IPS-NIHi11 (cell line): ENCODE measurements at places on chromosomes 3 and 15.

GRCh38 chr3:46705022-46705530, 3.9 kb downstream of the TMIE start:
- peak; percentile 84 for DNase-seq

DNA sequence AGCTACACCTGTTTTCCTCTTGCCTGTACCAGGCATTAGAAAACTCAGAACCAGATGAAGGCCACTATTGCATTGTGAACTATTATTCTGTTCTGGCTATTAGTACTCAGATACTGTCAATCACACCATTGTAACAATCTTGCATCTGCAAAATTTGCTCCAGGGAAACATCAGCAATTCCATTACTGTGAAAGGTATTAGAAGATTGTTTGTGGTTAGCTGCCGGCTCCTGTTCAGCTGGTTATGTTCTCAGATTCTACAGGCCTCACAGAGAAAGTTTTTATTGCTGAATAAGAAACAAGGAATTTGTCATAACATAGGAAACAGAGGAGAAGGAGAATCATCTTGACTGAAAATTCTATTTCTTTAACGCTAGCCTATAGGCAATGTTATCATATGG, 179.9 kb downstream of the PLOD2 start:
- DNase-seq = no peak

DNA sequence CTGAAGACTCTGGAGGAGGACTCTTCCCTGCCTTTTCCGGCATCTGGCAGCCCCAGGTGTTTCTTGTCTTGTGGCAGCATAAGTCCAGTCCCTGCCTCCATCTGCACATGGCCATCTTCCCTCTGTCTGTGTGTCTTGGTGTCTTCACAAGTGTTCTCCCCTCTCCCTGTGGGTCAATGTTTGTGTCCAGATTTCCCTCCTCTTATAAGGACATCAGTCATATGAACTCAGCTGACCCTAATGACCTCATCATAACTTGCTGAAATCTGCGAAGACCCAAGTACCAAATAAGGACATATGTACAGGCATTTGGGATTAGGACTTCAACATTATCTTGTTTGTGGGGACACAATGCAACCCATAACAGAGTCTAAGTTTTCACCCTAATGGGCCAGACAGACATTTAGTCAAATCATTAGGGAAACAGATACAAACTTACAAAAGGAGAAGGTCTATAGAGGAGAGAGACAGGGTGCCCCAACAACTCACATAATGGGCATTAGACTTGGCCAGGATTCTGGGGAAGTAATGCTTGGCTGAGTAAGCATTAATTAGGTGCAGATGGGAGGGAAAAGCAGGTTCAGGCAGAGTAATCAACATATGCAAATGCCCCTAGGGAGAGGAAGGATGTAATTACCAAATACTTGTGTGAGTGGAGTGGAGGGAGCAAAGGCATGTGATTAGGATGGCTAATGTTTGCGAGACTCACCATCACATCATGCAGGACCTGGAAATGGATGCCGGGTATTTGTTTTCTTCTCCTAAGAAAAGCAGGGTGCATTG, 372.8 kb upstream of the TBL1XR1 start:
- no peak for DNase-seq

GRCh38 chr3:177731644-177732268, 534.5 kb upstream of the TBL1XR1 start:
- DNase-seq = no peak

DNA sequence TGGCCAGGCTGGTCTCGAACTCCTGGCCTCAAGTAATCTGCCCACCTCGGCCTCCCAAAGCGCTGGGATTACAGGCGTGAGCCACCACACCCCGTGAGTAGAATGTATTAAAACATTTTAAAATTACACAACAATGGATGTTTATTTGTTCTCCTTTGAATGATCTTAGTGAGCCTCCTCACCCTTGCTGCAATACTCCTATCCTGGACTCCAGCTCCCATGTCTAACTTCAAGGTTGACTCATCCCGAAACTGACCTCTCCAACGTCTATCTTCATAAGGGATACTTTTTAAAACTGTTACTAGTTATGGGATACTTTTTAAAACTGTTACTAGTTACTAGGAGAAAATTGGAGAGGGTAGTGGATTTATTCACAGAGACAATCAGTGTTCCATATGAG, 17.8 kb upstream of the RHCG start:
- no peak for DNase-seq

DNA sequence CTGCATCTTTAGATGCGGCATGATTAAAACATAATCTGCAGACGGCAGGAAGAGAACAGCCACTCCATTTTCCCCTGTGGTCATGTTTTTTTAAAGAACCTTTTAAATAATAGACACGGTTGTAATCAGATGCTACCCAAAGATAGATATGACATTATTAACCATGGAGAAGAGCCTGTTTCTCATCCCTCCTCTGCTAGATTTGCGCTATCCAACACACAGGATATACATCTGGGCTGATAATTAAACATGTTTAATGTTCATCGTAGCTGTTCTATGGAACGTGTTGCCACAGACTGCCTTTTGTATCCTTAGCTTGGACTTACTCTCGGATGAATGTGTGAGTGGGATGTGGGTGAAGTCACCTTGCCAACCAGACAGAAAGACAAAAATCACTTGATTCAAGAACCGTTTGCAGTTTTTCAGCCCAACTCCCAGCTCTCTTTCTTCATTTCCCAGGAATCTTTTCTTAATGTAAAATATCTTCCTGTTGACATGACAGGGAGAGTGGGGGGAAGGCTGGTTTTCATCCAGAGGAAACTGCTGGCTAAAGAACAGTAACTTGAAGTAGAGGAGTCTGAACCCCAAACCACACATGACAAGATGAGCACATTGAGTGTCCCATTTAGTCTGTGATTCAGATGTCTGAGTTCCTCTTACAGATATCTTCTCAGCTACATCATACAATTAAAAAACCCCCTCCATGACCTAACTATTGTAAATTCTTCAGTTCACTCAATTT, 118.6 kb upstream of the PRICKLE2 start:
- no peak for DNase-seq

- DNase-seq = no peak
Measured at GRCh38 chr15:96583671-96584070, 253.2 kb downstream of the NR2F2 start.

DNA sequence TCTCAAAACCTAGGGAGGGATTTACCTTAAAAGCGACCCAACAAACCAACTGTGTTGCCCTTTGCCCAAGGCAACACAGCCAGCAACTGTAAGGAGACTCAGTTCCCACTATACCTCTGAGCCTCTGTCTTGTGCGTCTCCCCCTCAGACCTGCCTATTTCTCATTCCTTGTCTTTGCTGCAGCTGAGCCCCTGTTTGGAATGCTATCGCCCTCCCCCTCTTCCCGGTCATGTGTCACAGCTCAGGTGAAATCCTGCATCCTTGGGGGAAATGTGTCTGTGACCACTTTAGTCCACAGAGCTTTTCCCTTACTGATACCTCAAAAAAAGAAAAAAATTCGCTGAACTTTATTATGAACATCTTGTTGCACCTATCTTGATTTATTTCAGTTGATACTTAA, 52.0 kb upstream of the LRIG1 start:
- no peak for DNase-seq

- DNase-seq = no peak
Measured at GRCh38 chr3:147925272-147925671, 516.1 kb downstream of the ZIC1 start.

DNA sequence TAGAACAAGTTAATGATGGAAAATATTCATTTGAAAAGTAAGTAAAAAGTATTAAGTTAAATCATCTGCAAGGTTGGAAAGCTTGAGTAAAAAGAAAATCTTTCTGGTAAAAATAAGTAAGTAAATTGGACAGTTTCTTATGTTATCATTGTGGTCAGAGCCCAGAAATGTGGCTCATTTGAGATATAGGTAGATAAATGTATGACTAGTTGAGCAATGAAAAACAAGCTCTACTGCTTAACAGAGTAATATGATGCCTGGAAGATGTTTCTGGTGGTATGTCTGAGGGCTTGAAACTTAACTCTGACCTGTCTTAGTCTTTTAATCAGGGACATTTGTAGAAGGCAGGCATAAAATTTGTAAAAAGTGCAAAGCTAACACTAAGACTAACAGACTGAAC, 444.0 kb downstream of the MFSD1 start:
- no peak for DNase-seq
